ENCODE measurements at places on chromosomes 1 and 21. TPM values are rescaled to one million over a fixed set of nuclear protein-coding genes. Genes with fewer than 3 reads are reported as not detected.

GRCh38 chr1:109610609-109611307 is 8.7 kb downstream of the GNAT2 start:
- DNase-seq = no peak

DNA sequence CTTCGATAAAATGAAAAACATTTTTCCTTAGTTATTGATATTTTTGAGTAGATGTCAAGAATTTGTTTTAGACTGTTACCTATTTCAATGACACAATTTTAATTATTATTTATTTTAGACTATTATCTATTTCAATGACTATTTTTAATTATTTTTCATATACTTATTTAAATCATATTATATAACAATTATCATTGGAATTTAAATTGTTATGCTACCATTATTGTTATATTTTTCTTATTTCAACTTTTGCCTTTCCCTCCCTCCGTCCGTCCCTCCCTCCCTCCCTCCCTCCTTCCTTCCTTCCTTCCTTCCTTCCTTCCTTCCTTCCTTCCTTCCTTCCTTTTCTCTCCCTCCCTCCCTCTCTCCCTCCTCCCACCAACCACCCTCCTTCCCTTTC is 229.3 kb downstream of the GRIK1 start:
- no peak for DNase-seq

The GJA8 gene
- total RNA-seq = not detected

DNA sequence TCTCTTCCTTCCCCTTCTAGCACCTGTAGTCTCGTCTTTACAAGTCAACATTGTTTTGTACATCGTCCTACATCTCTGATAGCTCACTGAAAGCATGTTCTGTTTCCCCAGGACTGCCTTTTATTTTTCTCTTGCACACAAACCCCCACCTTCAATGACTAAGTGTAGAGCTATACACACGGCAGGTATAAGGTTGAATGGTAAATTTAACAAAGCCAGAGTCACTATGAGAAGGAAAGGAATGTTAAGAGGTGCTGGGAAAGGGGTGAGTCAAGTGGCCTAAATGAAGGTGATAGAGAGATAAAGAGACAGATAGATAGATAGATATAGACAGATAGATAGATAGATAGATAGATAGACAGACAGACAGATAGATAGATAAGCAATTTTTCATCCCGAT is 134.3 kb upstream of the ATP1B1 start:
- no peak for DNase-seq

All from activated CD4-positive, alpha-beta T cell treated with anti-CD3 and anti-CD28 coated beads, Interleukin-2, amount 10 ng/mL, durations not matched to agents 24 days and 14 days (primary cell).